Stimulated activated CD8-positive, alpha-beta memory T cell treated with anti-CD3 and anti-CD28 coated beads, Interleukin-4, amount 100 ng/mL, for 1 hour (primary cell): ENCODE measurements at places on chromosomes 3 and 15.

DNA sequence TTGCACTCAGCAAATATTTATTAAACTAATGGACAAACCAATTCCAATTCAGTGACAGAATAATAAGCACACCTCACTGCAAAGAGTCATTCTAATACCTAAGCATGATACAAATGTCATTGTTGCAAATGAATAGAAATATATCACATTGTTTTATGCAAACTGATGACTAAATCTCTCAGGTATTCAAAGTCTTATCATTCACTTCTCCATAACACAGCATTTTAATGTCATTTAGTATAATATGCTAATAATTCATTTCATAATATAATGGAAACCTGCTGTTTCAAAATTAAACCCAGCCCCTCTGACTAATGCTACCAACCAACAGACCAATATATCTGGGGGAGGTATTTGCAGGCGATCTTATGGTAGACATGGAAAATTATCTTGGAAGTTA lies 71.8 kb downstream of the FGF7 start:
- DNase-seq: no peak

GRCh38 chr3:69499899-69500421 lies 114.1 kb upstream of the FRMD4B start:
- no peak for DNase-seq

- DNase-seq: no peak
These were observed 222.5 kb downstream of the SNRPN start for GRCh38 chr15:25176991-25177954.

GRCh38 chr15:99017322-99017701 lies 9.7 kb upstream of the PGPEP1L start:
- no peak for DNase-seq

DNA sequence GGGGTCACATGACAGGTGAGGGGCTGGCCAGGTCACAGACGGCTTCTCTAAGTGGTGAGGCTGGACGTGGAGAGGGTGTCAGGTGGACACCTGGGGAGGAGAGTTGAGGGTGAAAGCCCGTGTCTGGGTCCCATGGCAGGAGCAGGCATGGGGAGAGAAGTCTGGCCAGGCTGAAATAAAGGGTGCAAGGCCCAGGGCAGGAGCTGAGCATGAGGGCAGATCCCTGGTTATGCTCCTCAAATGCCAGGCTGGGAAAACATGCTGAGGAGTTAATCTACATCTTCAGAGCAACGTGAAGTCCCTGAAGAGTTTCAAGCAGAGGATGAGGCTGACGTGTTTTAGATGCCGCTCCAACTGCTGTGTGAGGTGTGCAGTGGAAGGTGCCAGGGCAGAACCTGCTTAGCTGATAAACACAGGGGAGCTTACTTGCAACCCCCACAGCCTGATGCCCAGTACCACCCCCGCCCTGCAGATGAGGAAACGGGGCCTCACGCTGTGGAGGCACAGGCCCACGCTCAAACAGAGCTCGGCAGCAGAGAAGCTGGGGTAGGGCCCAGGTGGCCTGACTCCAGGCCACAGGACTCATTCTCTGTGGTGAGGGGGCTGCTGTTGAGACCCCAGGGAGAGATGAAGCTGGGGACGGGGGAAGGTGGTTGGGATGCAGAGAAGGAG lies 40.5 kb downstream of the HCN4 start:
- no peak for DNase-seq

GRCh38 chr15:40506964-40507571 lies 36.3 kb downstream of the CHST14 start:
- DNase-seq: no peak

- no peak for DNase-seq
These were observed 32.0 kb downstream of the CHL1 start for GRCh38 chr3:228442-229182.
